ENCODE measurements at places on chromosomes 2 and 18.
A peak's percentile ranks its signal among the peaks of the same experiment; 100 is the strongest.

DNA sequence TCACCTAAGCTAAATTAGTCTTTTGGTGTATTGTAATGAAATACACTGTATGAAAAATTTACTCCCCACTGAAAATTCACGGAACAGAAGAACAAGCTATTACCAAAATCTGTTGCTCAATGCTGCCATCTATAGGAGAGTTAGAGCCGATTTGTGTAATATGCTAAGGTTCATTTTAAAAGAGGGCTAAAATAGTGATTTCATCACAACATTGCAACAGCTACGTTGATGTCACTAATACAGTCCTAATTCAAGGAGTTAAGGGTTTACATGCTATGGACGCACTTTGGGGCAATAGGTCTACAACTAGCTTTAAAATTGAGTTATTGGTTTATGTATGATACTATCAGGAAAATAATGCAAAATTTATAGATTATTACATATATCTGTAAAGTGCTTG lies 3.0 kb upstream of the IRS1 start:
- peak; percentile 55 for DNase-seq

DNA sequence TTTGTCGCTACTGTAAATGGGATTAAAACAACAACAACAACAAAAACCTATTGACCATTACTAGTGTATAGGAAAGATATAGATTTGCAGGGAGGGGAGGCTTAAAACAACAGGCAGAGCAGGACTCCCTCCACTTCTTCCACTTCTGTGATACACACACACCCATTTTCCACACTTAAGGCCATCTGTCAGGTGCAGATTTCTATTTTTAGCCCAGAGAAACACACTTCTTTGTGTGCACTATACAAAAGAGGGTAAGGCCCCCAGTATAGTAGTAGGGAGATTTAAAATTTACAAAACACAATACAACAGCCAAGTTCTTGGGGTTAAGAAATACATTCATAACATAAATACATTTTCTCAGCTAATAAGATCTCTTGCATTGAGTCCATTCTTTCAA lies 22.4 kb downstream of the PTPN2 start:
- DNase-seq = no peak

DNA sequence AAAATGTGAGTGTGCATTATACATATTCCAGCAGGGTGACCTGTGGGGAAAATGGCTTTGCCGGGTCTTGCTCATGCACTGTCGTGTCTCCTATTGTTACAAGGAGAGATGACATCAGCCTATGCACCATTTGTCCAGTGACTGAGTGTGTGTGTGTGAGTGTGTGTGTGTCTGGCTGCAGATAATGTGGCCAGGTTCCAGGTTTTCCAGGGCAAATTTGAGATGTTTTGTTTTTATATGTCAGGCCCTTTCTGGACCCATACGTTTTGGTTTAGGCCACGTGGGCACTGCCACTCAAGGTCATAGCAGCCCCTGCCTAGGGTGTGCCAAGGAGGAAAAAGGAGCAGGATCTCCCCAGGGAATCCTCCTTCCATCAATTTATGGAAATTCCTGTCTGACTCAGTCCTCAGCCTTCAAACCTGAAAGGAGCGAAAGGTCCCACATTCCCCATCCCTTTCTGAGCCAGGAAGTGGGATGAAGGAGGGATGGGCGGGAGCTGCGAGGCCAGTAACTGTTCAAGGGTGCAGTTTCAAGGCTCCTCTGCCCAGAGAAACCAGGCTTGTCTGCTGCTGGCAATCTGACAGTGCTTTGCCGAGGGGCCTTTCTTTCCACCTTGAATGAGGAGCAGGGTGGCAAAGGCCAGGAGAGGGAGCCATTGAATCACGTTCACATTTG lies 93.0 kb upstream of the SMAD2 start:
- DNase-seq = peak; percentile 53

DNA sequence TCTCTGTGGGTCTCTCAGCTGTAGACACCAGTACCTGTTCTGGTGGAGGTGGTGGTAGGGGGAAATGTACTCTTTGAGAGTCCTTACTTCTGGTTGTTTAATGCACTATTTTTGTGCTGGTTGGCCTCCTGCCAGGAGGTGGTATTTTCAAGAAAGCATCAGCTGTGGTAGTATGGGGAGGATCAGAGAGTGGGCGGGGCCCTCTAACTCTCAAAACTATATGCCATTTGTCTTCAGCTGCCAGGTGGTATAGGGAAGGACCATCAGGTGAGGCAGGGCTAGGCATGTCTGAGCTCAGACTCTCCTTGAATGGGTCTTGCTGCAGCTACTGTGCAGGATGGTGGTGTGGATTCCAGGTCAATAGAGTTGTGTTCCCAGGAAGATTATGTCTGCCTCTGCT lies 1100.8 kb downstream of the CNTNAP5 start:
- DNase-seq = no peak

DNA sequence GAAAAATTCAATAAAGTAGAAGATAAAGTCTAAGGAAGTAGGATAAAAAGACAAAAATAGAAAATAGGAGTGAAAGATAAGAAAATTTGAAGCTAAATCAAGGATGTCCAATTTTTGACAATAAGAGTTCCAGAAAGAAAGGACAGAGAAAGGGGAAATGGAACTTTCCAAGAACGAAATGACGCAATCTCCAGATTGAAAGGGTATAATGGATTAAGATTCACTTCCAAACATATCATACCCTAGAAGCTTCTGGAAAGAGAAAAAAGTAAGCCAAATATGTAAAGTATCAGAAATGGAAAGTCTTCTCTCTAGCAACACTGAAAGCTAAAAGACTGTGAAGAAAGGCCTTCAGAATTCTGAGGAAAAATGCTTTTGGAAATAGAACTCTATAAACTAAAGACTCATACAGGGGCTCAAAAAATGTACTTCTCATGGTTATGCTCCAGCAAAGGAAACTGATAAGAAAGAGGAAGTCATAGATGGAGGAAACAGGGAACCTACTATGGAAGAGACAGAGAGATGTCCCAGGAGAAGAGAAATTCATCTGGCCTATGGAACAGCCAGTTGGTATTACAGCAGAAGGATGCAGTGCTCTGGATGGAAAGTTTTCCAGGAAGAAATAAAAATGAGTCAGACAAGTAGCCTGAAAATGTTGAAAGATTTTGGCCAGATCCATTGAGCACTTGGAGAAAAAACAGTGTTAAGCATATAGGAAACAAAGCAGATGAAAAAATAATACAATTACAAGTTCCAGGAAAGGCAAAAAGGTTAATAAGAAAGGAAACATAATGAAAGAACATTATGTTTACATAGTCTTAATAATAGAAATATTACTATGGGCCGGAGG lies 20.1 kb downstream of the CASP8 start:
- DNase-seq = peak; percentile 81

DNA sequence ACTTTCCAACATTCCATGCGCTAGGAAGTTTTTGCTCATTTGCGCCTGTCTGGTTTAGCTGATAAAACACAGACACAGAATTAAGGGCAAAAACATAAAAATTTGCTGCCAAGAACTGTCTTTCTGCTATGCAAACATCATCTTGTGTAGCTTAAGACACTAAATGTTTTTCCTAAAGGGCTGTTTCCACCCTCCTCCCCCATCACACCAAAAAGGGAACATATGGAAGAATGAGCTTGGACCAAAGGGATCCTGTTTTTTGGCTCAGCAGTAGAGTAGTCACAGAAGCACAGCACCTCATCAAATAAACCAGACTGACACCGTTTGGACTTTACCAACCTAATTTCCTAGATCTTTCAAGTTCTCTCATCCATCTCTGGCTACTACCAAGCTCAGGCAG lies 210.1 kb downstream of the ZNF521 start:
- no peak for DNase-seq

DNA sequence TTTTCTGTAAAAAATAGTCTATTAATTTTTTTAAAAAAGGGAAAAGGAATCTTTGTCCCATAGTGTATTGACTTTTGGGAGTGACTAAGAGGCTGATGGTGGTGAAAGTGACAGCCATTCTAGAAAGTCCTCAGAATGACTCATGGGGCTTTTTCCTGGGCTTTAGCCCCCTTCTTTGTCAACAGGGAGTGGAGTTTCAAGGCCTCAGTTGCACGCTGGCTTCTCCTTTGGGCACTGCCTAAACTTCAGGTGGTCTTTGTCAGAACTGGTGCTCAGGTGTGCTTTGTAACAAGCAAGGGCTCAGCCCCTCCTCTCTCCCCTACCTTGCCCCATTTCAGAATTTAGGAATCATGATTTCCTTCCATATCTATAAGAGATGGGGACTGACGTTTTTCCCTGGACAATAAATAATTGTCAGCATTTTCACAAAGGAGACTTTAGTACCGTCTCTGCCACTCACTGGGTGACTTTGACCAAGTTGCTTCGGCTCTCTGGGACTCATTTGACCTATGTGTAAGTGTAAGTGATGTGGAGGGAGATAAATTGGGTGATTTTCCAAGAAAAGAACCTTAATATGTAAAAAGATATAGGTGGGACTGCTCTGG lies 61.2 kb upstream of the IGFBP2 start:
- no peak for DNase-seq

DNA sequence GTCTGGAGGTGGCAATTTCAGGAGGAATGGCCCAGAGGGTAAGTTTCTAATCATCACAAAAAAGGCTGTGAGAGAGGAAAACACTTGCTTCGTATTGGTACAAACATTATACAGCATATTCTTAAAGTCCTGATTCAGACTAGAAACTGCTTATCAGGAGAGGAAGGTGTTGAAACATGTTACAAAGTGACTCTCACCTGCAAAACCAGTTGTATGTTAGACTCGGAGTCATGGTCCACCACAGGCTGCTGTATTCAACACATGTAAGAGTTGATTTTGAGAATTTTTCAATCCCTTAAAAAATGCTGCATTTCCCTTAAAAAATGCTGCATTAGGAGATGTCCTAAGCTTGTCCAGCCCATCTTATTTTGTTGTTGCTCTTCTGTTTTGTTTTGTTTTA lies 61.5 kb downstream of the MBP start:
- DNase-seq = no peak

- no peak for DNase-seq
Measured at GRCh38 chr2:176789751-176790150, 422.8 kb upstream of the HNRNPA3 start.

GRCh38 chr2:19706332-19706731 lies 195.5 kb downstream of the TTC32 start:
- DNase-seq = no peak

DNA sequence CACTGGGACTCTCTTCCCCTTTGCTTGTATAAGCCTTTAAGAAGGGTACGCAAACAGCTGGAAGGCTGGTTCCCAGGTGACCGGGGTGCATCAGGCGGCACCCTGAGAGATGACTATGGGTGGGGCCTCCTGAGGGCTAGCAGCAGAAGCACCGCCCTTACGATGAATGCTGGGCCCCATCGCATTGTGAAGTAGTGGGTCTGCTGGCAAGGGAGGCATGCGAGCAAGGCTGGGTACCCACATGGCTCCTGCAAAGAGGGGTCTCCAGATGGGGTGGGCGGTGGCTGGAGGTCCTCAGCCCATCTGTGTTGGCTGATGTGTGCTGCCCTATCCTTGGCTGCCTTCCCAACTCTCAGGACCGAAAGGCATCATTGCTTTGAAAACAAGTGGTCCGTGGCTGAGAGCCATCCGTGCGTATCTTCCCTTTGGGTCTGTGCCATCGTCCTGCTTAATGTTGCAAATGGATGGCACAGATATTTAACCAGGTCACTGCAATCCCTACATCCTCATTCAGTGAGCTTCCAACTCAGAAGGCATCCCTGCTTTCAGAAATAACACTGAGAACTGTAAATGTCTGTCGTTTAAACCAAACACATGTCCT lies 83.5 kb upstream of the GPC1 start:
- DNase-seq = no peak

DNA sequence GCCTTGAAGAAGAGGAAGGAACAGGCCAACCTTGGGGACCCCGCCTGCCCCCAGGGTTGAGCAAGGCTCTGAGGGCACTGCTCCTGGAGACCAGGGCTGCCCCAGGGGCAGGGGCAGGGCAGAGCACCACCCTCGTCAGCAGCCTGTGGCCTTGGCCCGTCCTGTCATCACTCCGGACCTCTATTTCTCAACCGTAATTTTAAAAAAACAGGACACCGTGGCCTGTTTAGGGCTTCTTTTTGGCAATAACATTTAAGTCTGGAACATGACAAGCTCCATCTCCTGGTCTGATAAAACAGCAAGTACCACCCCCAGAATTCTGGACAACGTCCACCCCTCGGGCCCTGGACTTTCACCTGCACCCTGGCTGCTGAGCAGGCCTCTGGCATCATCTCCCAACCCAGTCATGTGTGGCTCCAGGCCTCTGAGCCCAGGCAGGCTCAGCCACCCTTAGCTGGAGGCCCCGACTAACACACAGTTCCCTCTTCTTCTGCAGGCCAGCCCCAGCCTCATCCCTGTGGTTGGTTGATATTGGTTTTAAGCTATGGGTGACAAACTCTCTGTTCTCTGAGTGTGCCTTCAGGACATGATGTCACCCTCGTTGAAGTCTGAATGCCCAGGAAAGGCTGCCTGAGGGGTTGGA lies 22.6 kb upstream of the ID2 start:
- DNase-seq = peak; percentile 43

DNA sequence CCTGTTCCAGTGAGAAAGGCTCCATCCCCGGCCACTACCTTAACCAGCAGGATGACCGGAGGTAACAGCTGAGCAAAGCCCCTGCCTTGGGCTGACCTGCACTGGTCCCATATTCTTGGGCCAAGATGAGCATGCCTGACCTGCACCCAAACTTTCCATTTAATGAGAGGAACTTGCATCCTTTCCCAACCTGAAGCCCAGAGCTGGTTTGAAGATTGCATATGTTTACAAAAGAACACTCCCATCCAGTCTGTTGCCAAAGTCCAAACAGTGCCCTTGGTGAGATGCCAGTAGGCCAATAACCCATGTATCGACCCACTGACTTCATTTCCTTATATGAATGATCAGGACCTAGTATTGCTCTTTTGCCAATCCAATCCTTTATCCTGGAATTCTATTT lies 5.5 kb upstream of the NPAS2 start:
- DNase-seq = no peak

GRCh38 chr18:37628470-37629220 lies 63.0 kb upstream of the CELF4 start:
- no peak for DNase-seq

GRCh38 chr2:184394642-184395041 lies 203.7 kb upstream of the ZNF804A start:
- DNase-seq = no peak

- no peak for DNase-seq
Measured at GRCh38 chr2:33278245-33278943, 198.1 kb upstream of the RASGRP3 start.

- DNase-seq = no peak
Measured at GRCh38 chr2:162613839-162614238, 224.7 kb downstream of the KCNH7 start.

GRCh38 chr18:67139899-67140298 lies 376.6 kb downstream of the DSEL start:
- no peak for DNase-seq

GRCh38 chr2:8583400-8584173 lies 98.3 kb upstream of the ID2 start:
- DNase-seq = peak; percentile 99

- no peak for DNase-seq
Measured at GRCh38 chr2:16155766-16156165, 215.4 kb downstream of the MYCN start.

- DNase-seq = no peak
Measured at GRCh38 chr2:98308068-98308467, 38.2 kb upstream of the CNGA3 start.

Data from Kasumi-1 (cell line).